Neural progenitor cell (in vitro differentiated cells): ENCODE measurements at places on chromosomes 12 and 14.

GRCh38 chr14:36215217-36215598 is 38.7 kb upstream of the PTCSC3 start:
- peaks cover 68% of the 10 kb centered on the region for H3K4me1 ChIP-seq
- H3K27me3 ChIP-seq = no peaks in the 10 kb centered on the region
- peak overlapping the region; percentile 28 for H3K4me3 ChIP-seq
- DNase-seq = peak; percentile 45
- H3K36me3 ChIP-seq = no peaks in the 10 kb centered on the region

DNA sequence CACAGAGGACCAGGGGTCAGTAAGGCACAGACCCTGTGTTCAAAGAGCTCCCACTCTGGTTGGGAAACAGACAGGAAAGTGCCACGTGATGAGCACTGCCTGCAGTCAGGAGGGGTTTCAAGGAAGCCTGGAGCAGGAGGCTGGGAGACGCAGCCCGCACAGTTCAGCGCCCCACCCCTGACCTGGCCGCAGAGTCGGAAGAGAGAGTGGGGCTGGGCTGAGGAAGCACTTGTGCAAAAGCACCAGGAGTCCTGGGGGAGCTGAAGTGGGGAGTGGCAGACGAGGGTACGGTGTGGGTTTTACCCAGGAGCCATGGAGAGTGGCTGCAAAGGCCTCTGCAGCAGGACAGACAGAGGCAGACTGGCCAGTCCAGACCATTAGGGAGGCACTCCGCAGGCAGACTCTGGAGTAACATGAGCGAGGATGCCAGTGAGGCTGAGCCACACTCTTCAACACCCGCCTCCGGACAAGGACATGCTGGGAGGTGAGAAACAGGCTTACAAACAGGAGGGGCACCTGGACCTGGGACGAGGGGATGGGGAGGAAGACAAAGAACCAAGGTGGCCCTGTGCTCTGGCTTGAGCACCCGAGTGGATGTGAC is 85.7 kb upstream of the GPR68 start:
- no peaks in the 10 kb centered on the region for H3K36me3 ChIP-seq
- DNase-seq = no peak
- H3K4me1 ChIP-seq = no peaks in the 10 kb centered on the region

- peak; percentile 40 for DNase-seq
- no peak overlapping the region for H3K27ac ChIP-seq
- H3K4me3 ChIP-seq = peak overlapping the region; percentile 49
- peaks cover 97% of the 10 kb centered on the region for H3K27me3 ChIP-seq
- no peaks in the 10 kb centered on the region for H3K36me3 ChIP-seq
Measured at GRCh38 chr12:128268379-128268995, 1.5 kb downstream of the TMEM132C start.

- no peak for DNase-seq
- no peaks in the 10 kb centered on the region for H3K36me3 ChIP-seq
- H3K27me3 ChIP-seq = no peaks in the 10 kb centered on the region
- H3K4me1 ChIP-seq = no peaks in the 10 kb centered on the region
- H3K27ac ChIP-seq = no peak overlapping the region
Measured at GRCh38 chr14:31188744-31189143, 18.8 kb downstream of the HECTD1 start.

DNA sequence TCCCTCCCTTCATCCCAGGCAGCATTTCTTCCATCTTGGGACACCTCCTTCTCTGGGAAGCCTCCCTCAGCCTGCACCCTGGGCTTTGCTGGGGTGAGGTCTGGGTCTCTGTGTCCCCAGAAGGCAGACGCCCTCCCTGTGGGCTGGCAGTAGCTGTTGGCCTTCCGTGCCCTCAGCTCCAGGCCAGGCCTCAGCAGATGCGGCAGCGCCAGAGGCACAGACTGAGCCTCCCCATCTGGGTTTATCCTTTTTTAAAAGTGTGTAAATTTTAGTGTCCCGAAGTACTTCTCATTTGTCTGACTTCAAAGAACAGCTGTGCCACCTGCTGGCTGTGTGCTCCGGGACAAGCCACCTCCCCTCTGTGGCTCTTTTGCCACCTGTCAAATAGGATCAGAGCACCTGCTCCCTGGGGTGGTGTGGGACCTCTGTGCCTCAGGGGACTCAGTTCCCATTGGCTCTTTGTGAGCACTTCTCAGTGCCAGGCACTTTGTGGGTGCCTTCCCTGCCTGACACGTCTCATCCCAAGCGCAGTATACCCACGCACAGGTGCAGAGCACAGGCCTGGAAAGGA is 11.1 kb downstream of the EXOC3L4 start:
- H3K27ac ChIP-seq = no peak overlapping the region
- no peak overlapping the region for H3K4me3 ChIP-seq
- DNase-seq = no peak
- H3K36me3 ChIP-seq = no peaks in the 10 kb centered on the region

DNA sequence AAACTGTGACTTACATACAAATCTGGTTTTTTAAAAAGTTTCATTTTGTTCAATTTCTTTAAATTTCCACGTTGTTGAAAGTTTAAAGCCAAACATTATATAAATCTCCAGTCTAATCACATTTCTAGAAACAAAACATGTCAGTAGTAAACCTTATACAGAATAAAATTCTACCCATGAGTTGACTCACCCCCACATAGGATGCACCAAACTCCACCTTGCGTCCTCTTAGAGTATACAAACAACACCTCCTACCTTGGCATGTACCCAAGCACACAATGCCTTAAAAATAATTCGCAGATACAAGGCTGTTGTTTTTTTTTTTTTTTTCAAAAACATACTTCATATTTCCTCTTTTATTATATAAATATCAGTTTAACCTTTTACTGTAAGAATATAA is 3.3 kb downstream of the FBXL14 start:
- H3K4me3 ChIP-seq = peak overlapping the region; percentile 86
- H3K27me3 ChIP-seq = peaks cover 6% of the 10 kb centered on the region
- peak; percentile 55 for DNase-seq
- H3K36me3 ChIP-seq = no peaks in the 10 kb centered on the region
- H3K4me1 ChIP-seq = peaks cover 46% of the 10 kb centered on the region
- peak overlapping the region; percentile 94 for H3K27ac ChIP-seq

- H3K27ac ChIP-seq = peak overlapping the region; percentile 91
- H3K36me3 ChIP-seq = no peaks in the 10 kb centered on the region
- H3K4me3 ChIP-seq = peak overlapping the region; percentile 65
- no peaks in the 10 kb centered on the region for H3K27me3 ChIP-seq
Measured at GRCh38 chr14:23006544-23007419, 3.2 kb downstream of the C14orf93 start.

DNA sequence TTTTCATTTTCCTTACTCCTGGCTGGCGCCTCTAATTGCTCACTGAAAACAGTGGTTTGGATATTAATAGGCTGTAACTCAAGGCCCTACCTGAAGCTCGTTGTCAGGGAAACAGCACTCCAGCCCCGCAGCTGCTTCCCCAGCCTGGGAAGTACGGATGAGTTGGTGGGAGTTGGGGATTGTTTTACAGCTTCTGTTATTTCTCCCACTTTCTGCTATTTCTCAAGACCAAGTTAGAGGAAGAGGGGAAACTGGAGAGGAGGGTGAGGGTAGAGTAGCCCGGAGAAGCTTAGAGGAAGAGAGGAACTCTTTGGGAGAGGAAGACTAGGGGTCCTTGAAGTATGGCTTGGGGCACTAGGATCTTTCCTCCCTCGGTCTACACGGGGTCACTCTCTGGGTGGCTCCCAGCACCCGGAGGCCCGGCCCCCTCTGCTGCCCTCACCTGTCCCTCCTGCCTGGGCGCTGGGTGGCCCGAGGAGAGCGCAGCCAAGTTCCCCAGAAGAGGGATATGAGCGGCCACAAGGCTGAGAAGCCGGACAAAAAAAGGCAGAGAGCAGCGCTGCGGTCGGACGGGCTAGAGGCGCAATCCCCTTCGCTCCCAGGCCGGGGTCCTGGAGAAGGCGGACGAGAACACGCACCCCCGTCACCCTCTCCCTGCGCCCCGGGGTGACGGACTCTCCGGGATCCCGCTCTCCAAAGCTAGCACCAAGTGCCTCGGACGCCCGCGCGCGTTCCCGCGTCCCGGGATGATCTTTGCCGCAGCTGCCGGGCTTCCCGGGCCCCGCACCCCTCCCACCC is 671 bp downstream of the SPTB start:
- H3K27me3 ChIP-seq = peaks cover 93% of the 10 kb centered on the region
- H3K27ac ChIP-seq = no peak overlapping the region
- H3K36me3 ChIP-seq = no peaks in the 10 kb centered on the region
- H3K4me1 ChIP-seq = peaks cover 5% of the 10 kb centered on the region
- DNase-seq = peak; percentile 37

- H3K36me3 ChIP-seq = no peaks in the 10 kb centered on the region
- H3K4me1 ChIP-seq = no peaks in the 10 kb centered on the region
- H3K4me3 ChIP-seq = no peak overlapping the region
- no peak overlapping the region for H3K27ac ChIP-seq
- no peak for DNase-seq
Measured at GRCh38 chr12:129615001-129615400, 288.8 kb downstream of the TMEM132D start.

DNA sequence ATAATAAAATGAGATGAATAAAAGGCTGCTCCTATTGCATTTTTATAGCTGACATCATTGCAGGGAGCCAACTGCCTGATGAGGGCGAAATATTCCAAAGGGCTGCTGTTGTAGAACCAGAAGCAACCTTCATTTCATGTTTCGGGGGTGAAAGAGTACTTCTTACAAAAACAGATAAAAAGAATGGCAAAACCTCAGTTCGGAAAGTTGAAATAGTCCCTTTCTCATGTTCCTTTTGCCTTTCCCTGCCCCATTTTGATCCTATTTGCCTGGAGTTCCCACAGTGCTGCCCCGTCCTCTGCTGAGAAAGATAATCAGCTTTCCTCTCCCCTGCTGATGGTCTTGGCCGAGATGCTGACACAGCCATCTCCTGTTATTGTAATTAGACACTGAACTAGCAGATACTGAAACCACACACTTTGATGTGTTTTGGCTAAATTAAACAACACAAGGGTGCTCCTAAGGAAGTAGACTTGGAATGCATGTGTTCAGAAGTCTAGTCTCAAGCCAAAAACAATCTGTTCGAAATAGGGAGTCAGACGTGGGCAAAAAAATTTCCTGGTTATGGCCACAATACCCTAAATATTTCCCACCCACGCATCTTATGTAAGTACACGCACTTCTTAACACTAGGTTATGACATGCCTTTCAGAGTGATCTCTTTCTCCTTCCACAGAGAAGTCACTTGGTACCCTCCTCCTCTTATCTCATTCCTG is 117.2 kb downstream of the PPM1H start:
- H3K27me3 ChIP-seq = no peaks in the 10 kb centered on the region
- no peak overlapping the region for H3K4me3 ChIP-seq
- no peaks in the 10 kb centered on the region for H3K4me1 ChIP-seq
- no peak overlapping the region for H3K27ac ChIP-seq

DNA sequence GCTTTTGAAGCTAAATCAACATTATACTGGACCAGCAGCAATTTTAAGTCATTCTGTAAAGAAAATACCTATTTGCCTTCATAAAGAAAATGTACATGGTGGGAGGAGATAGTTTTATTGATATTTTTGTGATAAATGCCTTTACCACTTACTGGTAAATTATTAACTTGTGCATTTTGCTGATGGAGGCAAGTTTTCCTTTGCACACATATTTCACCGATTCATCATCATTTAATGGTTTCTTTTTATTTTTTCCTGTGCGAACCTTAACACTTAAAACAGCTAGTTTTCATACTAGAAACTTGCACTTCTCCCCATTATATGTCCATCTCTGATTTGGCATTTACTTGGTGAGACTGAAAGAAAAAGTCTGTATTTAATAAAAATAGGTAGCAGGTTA is 239.3 kb downstream of the TRHDE start:
- H3K4me3 ChIP-seq = no peak overlapping the region
- no peaks in the 10 kb centered on the region for H3K36me3 ChIP-seq
- H3K27me3 ChIP-seq = no peaks in the 10 kb centered on the region
- peaks cover 37% of the 10 kb centered on the region for H3K4me1 ChIP-seq

GRCh38 chr14:93527203-93527607 is 96.5 kb downstream of the UNC79 start:
- no peak overlapping the region for H3K4me3 ChIP-seq
- no peaks in the 10 kb centered on the region for H3K4me1 ChIP-seq
- H3K27ac ChIP-seq = no peak overlapping the region
- no peak for DNase-seq

- no peak overlapping the region for H3K27ac ChIP-seq
- no peaks in the 10 kb centered on the region for H3K36me3 ChIP-seq
- peak overlapping the region; percentile 72 for H3K4me3 ChIP-seq
- DNase-seq = peak; percentile 77
- H3K4me1 ChIP-seq = peaks cover 6% of the 10 kb centered on the region
Measured at GRCh38 chr14:54902143-54902520, 494 bp downstream of the GCH1 start.

DNA sequence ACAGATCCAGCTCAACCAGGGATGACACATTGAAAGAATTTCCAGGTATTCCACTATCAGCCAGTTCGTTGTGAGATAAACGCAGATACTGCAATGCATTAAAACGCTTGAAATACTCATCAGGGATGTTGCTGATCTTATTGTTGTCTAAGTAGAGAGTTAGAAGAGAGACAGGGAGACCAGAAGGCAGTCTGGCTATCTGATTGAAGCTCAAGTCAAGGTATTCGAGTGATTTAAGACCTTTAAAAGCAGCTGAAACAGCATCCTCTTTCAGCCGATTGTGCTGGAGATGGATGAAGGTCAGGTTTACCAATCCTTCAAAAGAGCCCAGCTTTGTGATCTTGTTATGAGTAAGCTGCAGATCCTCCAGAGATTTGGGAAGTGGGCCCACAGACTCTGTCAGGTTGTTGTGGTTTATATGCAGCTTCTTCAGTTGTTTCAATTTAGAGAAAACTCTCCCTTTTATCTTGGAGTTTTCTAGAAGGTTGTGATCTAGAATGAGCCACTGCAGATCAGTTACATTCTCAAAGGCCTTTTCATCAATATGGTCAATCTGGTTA is 3.0 kb downstream of the LUM start:
- DNase-seq = no peak
- H3K4me1 ChIP-seq = no peaks in the 10 kb centered on the region
- H3K27me3 ChIP-seq = no peaks in the 10 kb centered on the region
- H3K36me3 ChIP-seq = no peaks in the 10 kb centered on the region
- no peak overlapping the region for H3K27ac ChIP-seq
- H3K4me3 ChIP-seq = no peak overlapping the region

DNA sequence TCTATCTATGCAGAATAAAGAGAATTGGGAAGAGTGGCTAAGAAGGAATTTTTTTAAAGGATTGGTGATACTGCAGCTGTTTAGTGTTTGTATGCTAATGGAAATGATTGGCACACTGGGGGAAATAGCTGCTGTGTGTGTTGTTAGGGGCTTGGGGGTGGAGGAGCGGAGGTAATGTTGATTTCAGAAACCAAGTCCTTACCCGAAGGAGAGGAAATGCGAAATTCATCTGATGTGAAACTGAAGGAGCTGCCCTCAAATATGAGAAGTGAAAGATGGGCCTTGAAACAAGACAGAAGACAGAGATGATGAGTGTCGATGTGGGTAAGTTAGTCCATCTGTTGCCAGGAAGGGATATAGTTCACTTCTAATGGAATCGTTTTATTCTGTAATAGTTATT is 21.2 kb upstream of the RNASE12 start:
- H3K4me3 ChIP-seq = no peak overlapping the region
- no peaks in the 10 kb centered on the region for H3K4me1 ChIP-seq
- DNase-seq = no peak
- no peak overlapping the region for H3K27ac ChIP-seq
- peaks cover 27% of the 10 kb centered on the region for H3K27me3 ChIP-seq
- no peaks in the 10 kb centered on the region for H3K36me3 ChIP-seq

GRCh38 chr12:57042695-57043094 is 7.2 kb downstream of the MYO1A start:
- H3K27me3 ChIP-seq = no peaks in the 10 kb centered on the region
- DNase-seq = no peak
- H3K4me1 ChIP-seq = peaks cover 4% of the 10 kb centered on the region

GRCh38 chr14:24185741-24186140 is 2.9 kb downstream of the IPO4 start:
- H3K4me1 ChIP-seq = peaks cover 6% of the 10 kb centered on the region
- no peak overlapping the region for H3K27ac ChIP-seq
- no peak overlapping the region for H3K4me3 ChIP-seq
- DNase-seq = no peak
- H3K36me3 ChIP-seq = no peaks in the 10 kb centered on the region
